ENCODE measurements at places on chromosomes 4 and X.

DNA sequence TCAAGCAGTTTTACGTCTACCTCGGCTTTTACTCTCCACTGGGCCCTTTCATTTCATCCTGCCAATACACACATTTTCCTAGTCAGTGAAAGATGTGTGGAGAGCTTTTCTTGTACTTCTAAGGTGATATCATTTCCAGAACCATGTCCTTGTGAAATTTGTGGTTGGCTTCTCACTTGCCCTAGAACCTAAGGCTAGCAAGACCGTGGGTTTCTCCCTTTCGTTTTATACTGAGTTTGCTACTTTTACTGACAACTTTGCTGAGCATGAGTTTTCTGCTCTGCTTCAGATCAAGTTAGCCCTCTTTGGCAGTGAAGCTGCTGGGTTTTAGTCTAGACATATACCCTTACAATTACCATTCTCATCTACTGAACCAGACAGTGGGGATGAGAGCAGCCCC is 95.7 kb upstream of the FRMPD4 start:
- DNase-seq = no peak

DNA sequence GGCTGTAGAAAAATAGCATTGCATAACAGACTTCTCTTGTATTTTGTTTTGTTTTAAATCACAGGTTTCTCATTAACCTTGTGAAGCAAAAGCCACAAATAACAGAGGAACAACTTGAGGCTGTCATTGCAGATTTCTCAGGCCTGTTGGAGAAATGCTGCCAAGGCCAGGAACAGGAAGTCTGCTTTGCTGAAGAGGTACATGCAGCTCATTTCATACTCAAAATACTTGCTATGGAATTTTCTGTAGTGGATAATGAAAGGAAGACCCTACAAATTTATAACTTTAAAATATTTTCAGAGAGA is 17.6 kb downstream of the AFP start:
- no peak for DNase-seq

- DNase-seq = no peak
Measured at GRCh38 chrX:108726748-108727147, 9.6 kb downstream of the IRS4 start.

GRCh38 chr4:127560755-127561154 is 72.0 kb upstream of the INTU start:
- DNase-seq = no peak

DNA sequence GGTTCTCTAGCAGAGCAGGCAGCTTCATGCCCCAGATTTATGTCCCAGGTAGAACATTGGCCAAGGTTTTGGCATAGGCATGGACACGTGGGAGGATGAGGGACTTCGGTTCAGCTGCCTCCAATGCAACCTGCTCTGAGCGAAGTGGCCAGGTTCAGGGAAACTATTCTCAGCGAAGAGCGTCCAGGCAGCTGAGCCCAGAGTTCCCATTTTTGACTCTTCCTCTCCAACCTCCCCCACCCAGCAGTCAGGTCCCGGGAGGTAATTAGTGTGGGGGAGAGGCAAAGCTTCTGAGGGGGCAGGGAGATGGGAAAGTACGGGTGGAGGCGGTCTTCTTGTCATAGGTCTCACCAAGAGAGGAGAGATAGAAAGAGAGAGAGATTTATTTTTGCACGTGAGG is 1.0 kb downstream of the GABRA4 start:
- no peak for DNase-seq

DNA sequence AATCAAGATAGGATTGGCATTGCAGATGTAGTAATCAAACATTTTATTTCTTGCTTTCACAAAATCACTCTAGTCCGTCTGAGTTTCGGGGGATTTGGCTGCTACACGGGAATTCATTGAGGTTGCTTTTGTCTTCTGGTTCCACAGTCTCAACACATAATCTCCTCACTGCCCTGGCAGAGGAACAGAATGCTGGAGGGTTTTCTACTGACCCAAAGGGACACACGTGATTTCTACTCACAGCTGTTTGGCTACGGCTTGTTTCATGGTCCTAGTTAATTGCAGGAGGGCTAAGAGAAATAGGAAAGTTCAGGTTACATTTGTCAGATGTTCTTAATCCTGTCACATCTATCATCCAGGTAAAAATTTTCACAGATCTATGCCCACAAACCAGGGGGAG is 1811.6 kb downstream of the ARAP2 start:
- no peak for DNase-seq

DNA sequence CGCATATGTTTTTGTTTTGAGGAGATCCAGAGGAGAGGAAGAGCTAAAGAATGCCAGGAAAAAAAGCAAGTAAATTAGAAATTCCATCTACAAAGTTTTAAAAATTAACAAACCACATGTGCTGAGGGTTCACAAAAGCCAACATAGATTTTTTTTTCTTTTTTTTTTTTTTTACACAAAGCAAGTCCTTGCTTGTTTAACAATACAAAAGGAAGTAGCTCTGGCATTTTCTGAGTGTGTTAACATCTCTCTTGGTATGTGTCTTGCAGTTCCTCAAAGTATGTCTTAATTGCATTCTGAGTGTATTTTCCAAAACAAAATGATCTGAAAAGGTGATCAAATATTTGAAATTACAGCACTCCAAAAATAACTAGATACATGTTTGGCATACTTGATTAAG is 1682.7 kb upstream of the AGA start:
- no peak for DNase-seq

- peak; percentile 60 for DNase-seq
Measured at GRCh38 chr4:30757357-30757756, 37.2 kb downstream of the PCDH7 start.

GRCh38 chr4:168731706-168732414 is 235.0 kb downstream of the PALLD start:
- no peak for DNase-seq

GRCh38 chr4:89834486-89835209 is 2.3 kb downstream of the SNCA start:
- peak; percentile 8 for DNase-seq

GRCh38 chrX:82734140-82734539 is 774.0 kb upstream of the POU3F4 start:
- no peak for DNase-seq

DNA sequence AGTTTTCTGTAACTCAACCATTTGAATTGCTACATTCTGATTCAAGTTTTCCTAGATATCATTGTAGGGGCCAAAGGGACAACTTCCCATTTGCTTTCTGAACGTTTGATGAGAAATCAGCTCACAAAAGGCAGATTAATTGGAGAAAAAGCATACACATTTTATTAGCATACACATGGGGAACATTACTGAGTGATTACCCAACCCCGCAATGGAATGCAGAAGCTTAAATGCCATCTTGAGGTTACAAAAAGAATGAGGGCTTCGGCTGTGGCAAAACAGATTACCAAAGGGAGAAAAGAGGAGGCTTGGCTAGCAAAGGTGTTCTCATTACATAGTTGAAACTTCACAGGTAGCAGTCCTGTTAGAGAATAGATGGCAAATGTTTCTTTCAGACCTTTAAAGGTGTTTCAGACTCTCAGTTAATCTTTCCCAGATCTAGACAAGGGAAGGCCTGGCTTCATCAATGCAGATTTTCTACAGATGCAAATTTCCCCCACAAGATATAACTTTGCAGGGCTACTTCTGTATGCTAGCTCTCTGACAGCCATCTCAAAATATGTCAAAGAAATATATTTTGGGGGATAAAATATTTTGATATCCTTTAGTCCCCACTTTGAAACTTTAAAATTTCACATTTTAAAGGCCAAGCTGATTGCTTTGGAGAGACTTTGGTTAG is 26.5 kb upstream of the HERC6 start:
- no peak for DNase-seq

GRCh38 chr4:70714079-70714887 is 7.5 kb upstream of the RUFY3 start:
- DNase-seq = peak; percentile 78

- no peak for DNase-seq
Measured at GRCh38 chr4:40937140-40937725, 187.5 kb downstream of the NSUN7 start.

GRCh38 chr4:183118141-183118540 is 19.1 kb downstream of the WWC2 start:
- DNase-seq = no peak

- no peak for DNase-seq
Measured at GRCh38 chr4:121633653-121634052, 63.1 kb downstream of the ANXA5 start.

Data from suppressor macrophage treated with lipopolysaccharide for 1 hour (primary cell).